ENCODE measurements at places on chromosomes 6 and 20.

DNA sequence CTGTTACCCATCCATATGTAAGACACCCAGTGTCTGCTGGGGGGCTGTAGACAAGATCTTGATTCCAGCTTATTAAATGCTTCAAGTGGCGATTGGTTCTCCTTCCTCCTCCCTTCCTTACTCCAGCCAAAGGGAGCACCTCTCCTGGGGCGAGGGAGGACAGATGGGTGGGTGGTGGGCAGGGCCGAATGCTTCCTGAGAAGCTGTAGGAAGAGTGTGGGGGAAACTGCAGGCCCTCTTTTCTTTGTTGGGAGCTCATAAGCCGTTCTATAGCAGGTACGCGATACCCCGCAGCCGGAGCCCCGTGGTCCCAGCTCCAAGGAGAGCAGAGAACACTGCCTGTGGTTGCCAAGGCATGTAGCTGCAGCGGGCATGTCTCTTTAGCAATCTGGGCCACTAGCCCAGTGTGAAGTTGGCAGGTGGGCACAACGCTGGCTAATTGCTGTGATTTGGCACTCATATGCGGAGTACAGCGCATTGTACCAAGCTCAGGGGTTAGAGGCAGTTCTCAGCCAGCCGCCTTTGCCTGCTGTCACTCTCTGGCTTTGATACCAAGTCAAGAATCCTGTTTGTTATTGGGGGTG lies 14.7 kb upstream of the KCNG1 start:
- no peak for DNase-seq

GRCh38 chr6:137705160-137706082 lies 161.6 kb upstream of the TNFAIP3 start:
- no peak for DNase-seq

GRCh38 chr20:9838035-9838377 lies 870 bp downstream of the PAK5 start:
- DNase-seq: no peak

GRCh38 chr6:2216794-2217383 lies 28.5 kb downstream of the GMDS start:
- DNase-seq: no peak

- DNase-seq: no peak
These were observed 105.6 kb upstream of the CLDN20 start for GRCh38 chr6:155158030-155158843.

DNA sequence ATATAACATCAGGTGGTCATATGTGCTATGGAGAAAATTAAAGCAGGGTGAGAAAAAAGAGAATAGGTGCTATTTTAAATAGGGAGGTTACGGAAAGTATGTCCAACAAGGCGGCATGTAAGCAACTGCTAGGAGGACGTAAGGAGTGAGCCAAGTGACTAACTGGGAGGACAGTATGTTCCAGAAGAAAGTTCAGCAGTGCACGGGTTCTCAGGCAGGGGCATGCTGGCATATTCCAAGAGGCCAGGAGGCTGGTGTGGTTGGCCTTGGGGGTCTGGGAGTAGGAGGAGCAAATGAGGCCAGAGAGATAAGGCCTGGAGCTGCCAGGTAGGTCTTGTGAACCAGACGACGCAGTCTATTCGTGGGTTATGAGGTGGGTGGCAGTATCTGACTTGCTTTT lies 112.4 kb downstream of the ARMC2 start:
- DNase-seq: no peak

- peak; percentile 69 for DNase-seq
These were observed 8.1 kb upstream of the OCSTAMP start for GRCh38 chr20:46558511-46558959.

GRCh38 chr20:40617594-40617993 lies 71.4 kb downstream of the MAFB start:
- DNase-seq: no peak

DNA sequence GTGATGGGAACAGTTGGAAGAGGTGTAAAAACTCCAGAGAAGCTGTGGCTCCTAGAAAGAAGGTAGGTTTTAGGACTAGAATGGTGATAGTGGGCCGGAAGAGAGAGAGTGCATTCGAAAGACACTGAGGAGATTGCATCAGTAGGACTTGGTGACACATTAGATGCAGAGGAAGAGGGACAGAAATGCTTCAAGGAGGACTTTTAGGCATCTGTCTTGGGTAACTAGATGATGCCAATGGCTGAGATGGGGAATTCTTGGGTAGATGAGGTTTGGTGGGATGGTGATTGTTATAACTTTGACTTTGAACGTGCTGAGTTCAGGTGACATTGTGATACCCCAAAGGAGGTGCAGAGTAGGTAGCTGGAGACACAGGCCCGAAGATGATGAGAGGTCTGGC lies 196.5 kb downstream of the GMPR start:
- DNase-seq: no peak

GRCh38 chr6:26358511-26358981 lies 6.5 kb upstream of the BTN3A2 start:
- DNase-seq: no peak

DNA sequence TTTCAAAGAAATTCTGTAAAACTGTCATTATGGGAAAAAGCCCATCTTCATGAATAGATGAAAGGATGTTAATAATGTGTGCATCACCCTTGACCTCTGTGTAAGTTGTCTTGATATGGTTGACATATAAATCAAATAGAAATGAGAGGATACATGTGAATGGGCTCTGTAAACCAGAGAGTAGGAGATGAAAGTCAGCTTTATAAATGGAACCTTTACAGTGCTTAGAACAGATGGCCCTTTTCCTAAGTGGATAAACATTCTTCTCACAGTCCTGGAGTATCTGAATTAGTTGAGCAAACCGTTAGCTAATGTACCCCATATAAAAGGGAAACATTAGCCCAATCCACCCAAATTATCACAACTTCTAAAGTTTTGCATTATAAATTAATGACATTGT lies 57.5 kb downstream of the MYLK4 start:
- DNase-seq: no peak

DNA sequence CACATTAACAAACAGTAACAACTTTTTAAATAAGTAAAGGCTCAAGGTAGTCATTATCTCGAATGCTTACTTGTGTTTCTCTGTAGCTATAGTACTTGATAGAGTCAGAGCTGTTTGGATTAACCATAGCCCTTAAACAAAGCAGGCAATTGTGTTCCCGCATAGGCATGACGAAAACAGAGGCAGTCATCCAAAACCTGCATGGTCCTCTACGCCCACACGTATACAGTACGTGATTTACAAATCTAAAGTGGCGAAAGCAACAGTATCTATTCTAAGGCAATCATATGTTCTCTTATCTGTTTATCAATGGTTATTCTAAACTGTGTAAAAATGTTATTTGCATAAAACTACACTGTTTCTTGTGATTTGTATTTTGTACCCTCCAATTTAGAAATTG lies 31.8 kb downstream of the HFE start:
- DNase-seq: peak; percentile 28

DNA sequence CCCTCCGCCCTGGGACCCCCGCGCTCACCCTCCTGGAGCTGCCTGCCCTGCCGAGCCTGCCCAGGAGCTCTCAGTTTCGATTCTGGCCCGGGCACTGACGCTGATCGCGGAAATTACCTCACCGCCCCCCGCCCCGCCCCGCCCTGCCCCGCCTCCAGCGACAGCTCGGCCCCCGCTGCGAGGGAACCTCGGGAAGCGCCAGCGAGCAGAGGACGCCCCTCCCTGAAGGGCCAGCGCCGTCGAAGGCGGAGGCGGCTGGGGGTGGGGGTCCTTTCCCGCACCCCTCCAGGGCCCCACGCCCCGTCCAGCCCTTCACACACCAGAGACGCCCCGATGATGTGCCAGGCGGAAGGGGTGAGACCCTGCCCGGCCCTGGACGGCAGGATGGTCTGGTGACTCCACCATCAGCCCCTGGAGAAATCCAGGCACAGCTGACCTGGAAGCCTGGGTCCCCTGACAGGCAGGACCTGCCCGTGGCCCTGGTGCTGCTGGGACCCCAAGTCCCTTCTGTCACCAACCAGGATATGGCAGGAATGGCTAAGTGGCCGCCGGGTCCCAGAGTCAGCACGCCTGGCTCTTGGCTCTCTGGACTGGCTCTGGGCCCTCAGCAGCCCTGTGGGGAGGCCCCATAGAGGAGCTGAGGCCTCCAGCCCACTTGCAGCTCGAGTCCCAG lies at the start of gene HELZ2:
Gene HELZ2 (minus strand): TSS at position 84 of the 673 bp plus-strand sequence. CDS start 1,854 bp downstream, outside the sequence.
- no peak for DNase-seq

- no peak for DNase-seq
These were observed 25.2 kb downstream of the MAP7 start for GRCh38 chr6:136524936-136525413.

GRCh38 chr20:2405693-2406065 lies 25.0 kb downstream of the TGM6 start:
- DNase-seq: no peak

DNA sequence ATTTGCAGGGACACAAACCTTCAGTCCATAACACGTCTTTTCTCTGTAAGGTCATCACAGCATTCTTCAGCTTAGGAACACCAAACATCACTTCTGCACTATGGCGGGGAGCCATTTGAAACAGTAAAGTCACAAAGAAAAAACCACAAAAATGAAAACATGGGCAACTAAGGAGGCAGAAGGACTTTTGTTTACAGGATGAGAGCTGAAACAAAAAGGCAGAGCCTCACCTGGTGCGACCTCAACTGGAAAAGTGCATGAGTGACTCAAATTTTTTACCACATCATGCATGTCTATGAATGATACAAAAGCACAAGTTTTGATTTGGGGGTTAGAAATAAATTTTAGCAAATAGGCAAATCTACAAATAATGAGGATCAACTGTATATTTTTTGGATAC lies 68.2 kb upstream of the TNFAIP3 start:
- no peak for DNase-seq

- no peak for DNase-seq
These were observed 1.8 kb downstream of the SSR1 start for GRCh38 chr6:7311176-7311575.

GRCh38 chr6:101847690-101848089 lies 454.2 kb downstream of the GRIK2 start:
- no peak for DNase-seq

GRCh38 chr6:106446287-106446885 lies 85.9 kb downstream of the CRYBG1 start:
- no peak for DNase-seq

GRCh38 chr20:62779417-62779685 lies 16.9 kb upstream of the MRGBP start:
- no peak for DNase-seq

DNA sequence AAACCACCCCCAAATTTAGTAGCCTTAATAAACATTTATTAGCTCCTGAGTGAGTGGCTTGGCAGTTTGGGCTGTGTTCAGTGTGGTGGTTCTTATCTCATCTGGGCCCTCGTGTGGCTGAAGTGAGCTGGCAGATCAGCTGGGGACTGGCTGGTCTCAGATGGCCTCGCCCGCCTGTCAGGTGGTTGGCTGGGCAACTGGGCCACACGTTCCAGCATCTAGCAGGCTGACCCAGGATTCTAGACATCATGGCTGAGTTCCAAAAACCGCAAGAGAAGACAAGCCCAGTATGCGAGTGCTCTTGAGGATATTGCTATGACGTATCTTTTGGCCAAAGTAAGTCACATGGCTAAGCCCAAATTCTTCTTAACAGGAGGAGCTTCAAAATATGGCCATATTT lies 28.9 kb downstream of the EIF2S2 start:
- no peak for DNase-seq

- no peak for DNase-seq
These were observed 56.9 kb upstream of the CD2AP start for GRCh38 chr6:47420394-47421371.

GRCh38 chr20:10402938-10403608 lies 30.9 kb downstream of the MKKS start:
- no peak for DNase-seq

- no peak for DNase-seq
These were observed 54.0 kb upstream of the PTPRK start for GRCh38 chr6:128574402-128574801.

DNA sequence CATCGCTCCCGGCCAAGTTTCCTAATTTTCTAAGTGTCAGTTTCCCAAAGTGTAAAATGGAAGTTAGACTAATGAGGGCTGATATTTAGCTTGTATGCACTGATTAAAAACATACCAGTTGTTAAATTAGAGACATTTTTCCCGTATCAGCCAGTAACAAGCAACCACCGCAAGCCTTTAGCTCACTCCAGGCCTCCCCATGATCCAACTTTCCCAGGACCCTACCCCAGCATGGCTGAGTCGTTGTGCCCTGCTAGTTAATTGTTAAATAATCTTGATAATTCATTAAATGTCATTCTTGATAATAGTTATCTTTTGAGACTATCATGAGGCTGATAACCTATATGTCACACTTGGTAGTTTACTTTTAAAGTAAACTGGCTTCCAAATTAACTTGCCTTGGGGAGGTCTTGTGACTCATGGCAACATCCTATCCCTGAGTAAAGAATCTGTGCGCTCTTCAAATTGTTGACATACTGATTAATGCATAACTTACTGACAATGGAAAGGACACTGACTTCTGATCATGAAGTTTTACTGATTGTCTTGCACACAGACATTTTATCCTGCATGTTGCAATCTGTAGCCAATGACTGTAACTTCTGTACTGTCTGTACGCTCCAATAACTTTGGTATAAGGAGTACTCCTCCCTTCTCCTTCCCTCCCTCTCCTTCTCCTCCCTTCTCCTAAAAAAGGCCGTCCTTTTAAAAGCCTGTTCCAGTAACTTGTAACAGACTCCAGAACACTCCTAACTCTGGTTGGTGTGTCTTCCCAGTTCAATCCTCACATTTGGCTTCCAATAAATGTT lies 6.3 kb upstream of the GTF3C6 start:
- DNase-seq: no peak

GRCh38 chr6:37279366-37280134 lies 21.6 kb upstream of the TMEM217 start:
- no peak for DNase-seq

DNA sequence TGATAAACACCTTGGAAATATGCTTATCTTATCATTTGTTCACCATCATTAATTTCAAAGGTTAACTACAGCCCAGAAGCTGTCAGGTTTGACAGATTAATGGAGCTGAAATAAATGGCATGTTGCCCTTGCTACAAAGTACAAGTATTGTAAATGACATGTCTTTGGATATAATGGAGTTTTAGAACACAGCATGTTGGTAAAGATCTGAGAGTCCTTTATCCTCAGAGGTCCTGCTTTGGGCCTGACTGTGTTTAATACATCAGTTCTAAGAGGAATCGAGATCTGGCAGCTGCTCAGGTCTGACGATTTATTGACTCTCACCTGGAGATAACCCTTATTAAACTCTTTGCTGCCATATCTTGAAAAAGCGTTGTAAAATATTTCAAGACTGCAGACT lies 222.7 kb upstream of the OPRM1 start:
- no peak for DNase-seq

DNA sequence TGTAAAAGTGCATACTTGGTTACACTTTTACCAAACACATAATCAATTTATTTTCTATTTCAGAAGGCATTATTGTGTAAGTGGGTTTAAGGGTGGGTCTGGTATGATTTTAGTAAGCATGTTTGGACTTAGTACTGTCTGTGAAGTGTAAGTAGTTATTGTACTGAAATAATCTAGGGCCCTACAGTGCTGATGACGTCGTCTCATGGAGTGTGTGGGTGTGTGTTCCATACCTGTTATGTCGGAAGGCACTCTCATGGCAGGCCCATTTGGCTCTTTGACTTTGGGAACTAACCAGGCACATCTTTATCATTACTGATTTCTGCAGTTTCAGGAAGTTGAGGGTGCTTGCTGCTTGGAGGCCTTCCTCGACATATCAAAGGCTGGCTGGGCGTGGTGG lies 155.1 kb downstream of the SASH1 start:
- no peak for DNase-seq
